AML-193 (cell line): ENCODE measurements at places on chromosomes 7 and 10.
A peak's percentile ranks its signal among the peaks of the same experiment; 100 is the strongest.

GRCh38 chr7:99379043-99379577 is 4.6 kb downstream of the ARPC1B start:
- peak; percentile 86 for DNase-seq

DNA sequence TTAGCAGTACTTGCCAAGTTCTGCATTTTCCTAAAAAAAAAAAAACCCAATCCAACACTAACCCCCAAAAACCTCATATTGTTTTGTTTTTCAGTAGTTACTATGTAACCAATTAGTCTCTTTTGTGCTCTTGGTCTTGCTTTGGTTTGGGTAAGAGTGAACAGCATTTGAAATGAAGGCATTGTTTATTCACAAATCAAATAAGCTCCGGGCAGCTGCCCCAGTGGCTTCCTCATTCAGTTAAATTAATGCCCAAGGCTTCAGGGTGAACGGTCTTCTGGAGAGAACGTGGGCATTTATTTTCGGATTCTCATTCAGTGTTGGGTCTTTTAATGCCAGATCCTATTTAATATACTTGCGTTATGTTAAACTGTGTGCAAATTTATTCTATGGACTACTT is 108.7 kb downstream of the GFRA1 start:
- DNase-seq, result no peak

DNA sequence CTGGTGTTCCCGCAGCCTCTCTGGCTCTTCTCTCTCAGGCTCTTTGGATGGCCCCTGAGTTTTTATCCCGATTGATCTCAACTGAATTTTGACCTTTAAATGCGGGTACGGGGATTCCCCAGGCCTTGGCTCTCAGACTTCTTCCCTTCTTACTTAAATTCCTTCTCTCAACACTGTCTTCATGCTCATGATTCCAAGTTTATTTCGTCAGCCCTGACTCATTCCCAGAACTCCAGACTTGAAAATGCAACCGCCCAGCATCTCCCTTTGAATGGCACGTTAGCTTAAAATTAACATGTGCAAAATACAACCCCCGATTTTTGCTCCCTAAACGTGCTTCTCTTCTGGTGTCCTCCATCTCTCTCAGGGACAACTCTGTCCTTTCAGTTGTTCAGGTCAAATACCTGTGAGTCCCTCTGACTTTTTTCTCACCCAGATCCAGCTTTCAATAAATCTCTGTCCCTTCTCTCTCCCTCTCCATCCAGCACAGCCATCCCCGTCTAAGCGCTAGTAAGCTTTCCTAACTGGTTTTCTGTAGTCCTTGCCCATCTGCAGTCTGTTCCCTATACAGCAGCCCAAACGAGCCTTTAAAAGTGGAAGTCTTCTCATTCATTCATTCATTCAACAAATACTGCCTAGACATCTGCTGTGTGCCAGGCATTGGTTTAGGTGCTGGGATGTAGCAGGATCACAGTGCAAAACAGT is 7.1 kb downstream of the HECW1 start:
- no peak for DNase-seq

DNA sequence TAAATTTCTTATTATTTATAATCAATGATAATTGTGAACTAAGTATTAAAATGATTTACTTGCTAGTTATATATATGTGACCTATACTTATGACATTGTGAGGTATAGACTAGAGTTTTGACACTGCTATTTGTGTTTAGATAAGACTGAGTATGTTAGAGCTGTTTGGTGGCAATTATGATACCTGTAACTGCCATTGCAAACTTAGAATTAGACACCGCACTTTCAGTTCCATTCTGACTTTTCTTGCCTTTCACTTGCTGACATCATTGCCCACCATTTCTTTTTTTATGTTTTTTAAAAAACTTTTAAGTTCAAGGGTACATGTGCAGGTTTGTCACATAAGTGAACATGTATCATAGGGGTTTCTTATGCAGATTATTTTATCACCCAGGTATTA is 214.5 kb downstream of the MBL2 start:
- no peak for DNase-seq

- no peak for DNase-seq
Measured at GRCh38 chr7:34756691-34757090, 98.7 kb downstream of the NPSR1 start.

- no peak for DNase-seq
Measured at GRCh38 chr10:130421909-130422308, 285.7 kb downstream of the GLRX3 start.

DNA sequence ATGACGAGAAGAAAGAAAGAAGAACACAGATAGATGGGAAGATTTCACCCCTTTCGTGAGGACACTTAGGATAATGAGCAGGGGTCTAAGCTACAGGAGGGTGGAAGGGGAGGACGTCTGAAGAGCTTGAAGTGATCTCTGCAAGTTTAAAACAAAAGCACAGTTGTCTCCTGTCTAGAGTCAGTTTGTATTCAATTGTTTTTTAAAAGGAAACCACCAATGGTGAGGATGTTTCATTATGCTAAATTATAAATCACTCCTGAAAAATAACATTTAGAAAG is 85.9 kb downstream of the ADAM12 start:
- no peak for DNase-seq

GRCh38 chr7:156650042-156650441 is 9.5 kb downstream of the RNF32 start:
- DNase-seq, result no peak

DNA sequence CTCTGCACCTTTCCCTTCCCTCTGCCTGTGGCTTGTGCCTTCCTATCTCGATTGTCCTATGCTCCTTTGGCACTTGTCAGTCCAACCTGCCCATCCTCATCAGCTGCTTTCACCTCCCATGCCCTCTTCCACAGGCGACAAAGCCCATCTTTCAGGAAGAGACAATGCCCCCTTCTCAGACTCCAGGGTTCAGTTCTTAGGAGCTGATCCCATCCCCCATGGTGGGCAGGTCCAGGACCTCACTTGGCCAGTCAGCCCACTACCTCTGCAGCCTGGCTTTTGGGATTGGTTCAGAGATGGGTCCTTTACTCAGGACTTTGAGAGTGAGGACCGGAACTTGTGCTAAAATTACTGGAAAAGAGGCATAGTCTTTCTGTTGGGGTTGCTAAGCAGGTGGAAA is 74.0 kb upstream of the NANOS1 start:
- no peak for DNase-seq

- no peak for DNase-seq
Measured at GRCh38 chr7:107931740-107932515, 40.9 kb downstream of the DLD start.

DNA sequence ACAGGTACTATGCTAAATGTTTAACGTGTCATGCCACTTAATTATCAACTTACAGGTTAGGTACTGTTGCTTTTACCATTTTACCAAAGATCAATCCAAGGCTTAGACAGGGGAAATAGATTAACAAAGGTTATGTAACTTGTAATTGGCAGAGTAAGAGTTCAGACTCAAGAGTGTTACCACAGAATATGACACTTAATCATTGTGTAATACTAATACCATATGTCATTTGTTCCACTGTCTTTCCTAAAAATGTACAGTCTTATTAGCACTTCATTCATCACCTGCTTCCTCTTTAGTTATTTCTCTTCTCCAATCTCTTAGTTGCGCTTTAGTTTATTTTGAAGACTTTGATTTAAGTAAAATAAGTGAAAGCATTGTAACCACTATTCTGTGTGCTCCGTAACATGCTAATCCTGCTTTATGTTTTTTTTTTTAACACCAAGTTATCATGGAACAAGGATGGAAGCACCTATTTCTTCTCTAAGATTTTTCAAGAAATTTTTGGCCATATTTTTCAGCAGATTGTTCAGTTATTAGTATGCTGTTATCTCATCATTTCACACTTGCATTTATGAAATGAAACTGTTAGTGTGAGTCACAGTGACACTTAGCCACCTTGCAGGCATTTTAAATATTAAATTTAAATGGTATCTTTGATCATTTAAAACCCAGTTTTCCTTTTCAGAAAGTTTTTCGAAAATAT is 197.3 kb downstream of the PHF14 start:
- DNase-seq, result peak; percentile 56

- no peak for DNase-seq
Measured at GRCh38 chr10:17387861-17388503, 66.4 kb downstream of the ST8SIA6 start.

DNA sequence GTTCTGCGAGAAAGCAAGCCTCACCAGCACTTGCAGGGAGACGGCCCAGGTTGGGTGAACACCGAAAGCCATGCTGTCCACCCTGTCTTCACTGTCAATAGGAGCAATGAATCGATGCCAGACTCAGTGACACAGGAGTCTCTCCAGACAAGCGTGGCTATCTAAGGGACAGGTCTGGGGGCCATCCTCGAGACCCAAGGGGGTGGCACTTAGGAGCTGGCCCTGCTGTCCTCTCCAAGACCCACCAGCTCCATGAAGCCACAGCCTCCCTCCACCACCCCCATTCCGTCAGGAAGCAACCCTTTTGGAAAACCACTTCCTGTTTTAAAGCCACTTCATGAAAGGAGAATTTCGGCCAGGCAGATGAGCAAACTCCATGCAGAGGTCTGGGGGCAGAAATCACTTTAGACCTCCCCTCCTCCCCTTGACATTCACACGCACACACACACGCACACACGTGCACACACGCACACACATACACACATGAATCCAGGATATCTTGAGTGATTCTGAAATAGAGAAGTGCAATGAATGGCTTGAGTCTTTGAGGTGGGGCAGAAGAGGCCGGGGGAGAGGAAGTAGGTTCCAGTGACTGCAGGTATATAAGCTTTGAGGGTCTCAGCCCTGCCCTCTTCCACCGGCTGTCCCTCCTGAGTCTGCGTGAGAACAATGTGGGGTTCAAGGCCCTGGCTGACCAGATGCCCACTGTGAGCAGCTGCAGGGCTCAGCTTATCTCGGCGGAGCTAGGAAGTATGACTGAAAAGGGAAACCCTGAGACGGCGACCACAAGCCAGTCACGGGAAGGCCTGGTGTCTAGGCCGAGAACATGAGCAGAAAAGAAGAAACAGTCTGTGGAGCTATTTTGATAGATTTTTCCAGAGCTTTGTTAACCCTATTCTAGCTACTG is 25.0 kb downstream of the RGS10 start:
- peak; percentile 69 for DNase-seq

GRCh38 chr7:112005205-112005775 is 200.9 kb downstream of the DOCK4 start:
- no peak for DNase-seq

GRCh38 chr7:107286751-107287621 is 118.2 kb downstream of the HBP1 start:
- no peak for DNase-seq

GRCh38 chr7:84258628-84259027 is 64.0 kb upstream of the SEMA3A start:
- no peak for DNase-seq

DNA sequence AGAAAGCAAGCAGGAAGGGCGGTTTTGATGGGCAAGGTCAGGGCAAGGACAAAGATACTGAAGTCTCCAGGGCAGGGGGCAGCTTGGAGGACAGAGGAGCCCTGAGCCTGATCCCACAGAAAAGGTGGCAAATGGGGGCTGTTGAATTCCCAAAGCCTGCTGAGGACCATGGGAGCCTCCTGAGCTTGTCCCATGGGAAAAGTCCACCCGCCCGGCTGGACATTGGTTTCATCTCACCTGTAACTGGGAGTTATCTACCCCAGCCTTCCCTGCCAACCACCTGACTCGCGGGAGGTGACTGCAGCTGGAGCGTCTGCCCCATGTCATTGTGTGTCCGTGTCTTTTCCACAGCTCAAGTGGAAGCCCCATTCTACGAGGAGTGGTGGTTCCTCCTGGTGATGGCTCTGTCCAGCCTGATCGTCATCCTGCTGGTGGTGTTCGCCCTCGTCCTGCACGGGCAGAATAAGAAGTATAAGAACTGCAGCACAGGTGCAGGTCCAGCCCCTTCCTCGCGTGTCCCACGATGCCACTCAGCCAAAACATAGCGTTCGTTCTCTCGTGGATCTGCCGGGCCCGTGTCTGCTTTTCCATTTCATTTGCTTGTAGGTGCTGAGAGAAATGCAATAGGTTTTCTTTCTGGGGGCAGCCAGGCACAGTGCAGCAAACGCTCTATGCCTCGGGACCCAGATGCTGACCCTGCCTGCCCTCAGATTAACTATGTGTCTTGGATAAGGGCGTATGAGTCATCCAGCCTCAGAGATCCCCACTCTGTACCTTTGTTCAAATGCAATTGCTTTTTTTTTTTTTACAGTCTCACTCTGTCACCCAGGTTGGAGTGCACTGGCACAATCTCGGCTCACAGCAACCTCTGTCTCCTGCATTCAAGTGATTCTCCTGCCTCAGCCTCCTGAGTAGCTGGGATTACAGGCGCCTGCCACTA is 444.5 kb upstream of the FOXK1 start:
- DNase-seq, result no peak
